EH (cell line): ENCODE measurements at places on chromosomes 2 and 18.

- DNase-seq, result peak; percentile 39
Observed at GRCh38 chr2:222307143-222307756, 8.5 kb upstream of the PAX3 start.

- peak; percentile 87 for DNase-seq
Observed at GRCh38 chr2:222878877-222879603, 18.2 kb downstream of the ACSL3 start.

DNA sequence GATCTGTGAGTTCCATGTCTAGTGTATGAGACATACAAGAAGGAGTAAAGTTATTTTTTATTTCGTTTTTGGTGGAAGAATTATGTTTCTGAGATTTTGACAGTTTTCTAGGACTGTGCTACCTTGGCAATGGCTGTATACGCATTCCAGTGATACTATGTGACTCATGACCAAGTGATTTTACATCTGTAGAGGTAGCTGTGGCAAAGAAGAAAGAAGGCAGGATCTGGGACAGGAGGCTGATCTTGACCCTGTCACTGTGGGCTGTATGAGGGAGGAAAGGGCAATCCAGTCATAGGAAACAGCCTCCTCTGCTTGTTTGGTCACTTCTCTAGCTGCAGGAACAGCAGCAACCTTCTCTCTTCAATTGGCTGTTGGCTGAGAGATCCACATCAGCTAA, 44.0 kb upstream of the PDCL3 start:
- DNase-seq, result no peak

DNA sequence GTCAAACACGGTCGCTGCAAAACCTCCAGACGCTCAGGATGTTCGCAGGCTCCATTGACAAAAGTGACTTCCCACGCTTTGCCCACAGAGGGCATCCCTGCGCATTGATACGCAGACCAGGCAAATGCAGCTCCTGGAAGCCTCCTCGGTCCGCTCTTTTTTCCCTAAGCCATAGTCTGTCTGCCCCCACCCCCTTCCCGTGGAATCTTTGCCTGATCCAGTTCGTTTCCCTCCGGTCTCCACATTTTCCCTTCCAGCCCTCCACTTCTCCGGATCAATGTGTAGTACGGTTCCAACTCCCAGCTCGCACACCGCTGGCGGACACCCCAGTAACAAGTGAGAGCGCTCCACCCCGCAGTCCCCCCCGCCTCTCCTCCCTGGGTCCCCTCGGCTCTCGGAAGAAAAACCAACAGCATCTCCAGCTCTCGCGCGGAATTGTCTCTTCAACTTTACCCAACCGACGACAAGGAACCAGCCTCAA, at the start of gene DCC:
TSS of gene DCC (plus strand) at position 307 of the 481 bp plus-strand sequence. CDS start 591 bp downstream, outside the sequence.
- DNase-seq, result no peak

DNA sequence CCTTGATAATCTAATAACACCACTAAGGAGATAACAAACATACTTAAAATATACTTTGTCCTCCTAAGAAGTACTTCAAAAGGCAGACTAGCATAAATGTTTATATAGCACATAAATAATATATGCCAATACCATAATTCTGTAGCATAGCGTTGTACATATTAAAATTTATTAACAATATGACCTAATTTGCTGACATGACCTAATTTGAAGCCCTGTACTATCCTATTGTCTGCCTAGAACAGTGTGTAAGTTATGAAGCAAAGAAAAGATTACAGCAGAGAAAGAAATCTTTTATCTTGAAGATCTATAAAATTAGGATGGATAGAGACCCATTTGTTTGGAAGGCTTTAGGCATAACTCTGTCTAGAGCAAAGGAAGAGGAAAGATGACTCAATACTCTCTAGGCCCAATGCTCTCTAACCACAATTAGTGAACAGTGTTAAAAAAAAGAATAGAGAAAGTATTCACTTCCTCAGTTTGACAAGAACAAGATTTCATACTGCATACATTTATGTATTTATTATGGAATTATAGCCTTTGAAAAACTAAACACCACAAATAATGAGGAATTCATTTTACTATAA, 231.3 kb downstream of the ZRANB3 start:
- peak; percentile 56 for DNase-seq

GRCh38 chr2:7468955-7469354, 551.7 kb downstream of the RNF144A start:
- DNase-seq, result no peak
